Left lobe of liver (tissue), 2 donors: ENCODE measurements at places on chromosomes 1 and 21. TPM values are rescaled to one million over a fixed set of nuclear protein-coding genes. Genes with fewer than 3 reads are reported as not detected.

DNA sequence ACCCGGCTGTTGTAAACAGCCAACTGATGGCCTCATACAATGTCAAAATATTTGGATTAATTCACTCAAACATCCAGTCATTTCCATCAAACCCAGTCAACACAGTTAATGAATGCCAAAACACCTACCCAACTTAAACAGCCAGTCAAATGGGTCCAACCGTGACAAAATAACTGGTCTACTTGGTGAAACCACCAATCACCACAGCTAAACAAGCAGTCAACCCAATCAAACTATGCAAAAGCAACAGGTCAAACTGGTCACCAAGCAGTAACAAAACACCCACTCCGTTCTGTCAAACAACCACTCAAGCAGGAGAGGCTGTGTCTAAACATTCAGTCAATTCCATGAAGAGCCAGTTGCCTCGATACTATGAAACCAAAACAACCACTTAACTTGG is 119.2 kb downstream of the FOXD2 start:
- DNase-seq: no peak

GRCh38 chr1:61388566-61388965 is 306.2 kb downstream of the NFIA start:
- no peak for DNase-seq

GLMP gene
- total RNA-seq: 32.9 TPM

DNA sequence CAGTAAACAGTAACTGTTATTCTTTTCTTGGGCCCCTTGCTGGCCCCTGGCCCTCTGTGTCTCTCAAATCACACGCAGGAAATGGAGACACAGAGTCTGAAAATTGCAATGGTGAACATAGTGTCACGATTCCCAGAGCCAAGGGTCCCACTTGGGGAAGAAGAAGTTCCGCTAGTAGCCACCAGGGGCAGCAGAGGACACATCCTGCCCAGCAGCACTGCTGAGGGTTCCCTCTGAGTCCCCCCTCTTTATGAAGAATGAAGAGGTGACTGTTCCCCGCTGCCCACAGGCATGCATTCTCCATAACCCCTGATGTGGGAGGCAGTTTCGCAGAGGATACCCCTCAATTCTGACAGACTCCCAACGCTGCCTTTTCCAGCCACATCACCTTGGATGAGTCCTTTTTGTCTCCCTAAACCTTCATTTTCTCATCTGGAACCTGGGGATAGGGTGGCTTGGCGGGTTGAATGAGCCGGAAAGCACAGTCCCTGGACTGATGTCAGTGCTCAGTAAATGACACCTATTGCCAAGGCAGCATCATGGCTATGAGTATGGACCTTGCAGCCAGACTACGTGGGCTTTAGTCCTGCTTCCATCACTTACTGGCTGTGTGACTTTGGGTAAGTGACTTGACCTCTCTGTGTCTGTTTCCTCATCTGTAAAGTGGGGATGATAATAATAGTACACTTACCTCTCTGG is 238.0 kb upstream of the TMEM51 start:
- no peak for DNase-seq

DNA sequence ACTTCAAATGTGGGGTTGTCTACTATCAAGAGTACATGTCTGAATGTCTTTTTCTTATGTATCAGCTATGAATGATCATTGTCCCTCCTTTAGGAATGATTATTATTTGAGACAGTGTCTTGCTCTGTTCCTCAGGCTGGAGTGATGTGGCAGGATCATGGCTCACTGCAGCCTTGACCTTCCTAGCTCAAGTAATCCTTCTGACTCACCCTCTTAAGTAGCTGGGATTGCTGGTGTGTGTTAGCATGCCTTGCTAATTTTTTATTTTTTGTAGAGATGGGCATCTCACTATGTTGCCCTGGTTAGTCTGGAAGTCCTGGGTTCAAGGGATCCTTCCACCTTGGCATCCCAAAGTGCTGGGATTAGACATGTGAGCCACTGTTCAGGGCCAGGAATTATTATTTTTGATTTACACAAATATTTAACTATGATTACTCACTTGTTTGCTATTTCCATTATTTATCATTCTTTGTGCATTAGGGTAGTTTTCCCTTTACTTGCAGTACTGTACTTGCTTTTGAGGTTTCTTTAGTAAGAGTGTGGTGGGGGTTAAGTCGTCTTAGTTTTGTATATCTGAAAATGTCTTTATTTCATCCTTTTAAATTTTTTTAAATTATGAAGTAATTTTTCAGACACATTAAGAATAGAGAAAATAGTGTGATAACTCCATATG is 12.8 kb downstream of the S100A7 start:
- DNase-seq: no peak

DNA sequence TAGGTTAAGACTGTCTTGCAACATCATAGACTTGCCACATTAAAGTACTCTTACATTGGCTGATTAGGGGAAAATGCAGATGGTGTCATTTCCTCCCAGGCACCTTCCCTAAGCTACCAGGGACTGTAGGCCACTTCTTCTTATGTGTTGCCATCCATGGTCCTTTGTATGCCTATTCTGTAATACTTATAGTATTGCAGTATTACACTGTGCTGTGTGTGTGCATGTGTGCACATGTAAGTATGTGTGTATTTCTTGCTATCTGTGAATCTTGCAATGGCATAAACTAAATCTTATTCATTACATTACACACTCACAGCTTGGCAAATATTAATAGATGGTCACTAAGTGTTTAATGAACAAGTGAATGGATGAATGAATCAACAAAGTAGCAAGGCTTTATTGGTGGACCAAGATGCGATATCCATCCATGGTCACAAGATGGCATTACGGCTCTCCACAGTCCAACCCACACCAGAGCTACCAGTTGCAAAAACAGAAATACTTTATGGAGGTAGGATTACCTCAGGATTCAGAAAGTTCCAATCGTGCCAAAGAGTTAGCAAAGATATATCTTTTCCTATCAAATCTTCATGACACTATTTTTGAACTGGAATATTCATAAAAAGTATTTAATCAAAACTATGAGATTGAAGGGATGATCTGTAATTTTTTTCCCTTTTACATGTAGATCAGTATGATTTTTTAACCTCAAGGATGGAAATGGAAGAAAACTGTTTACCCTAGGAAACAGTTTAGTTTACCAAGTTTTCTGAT is 160.2 kb downstream of the DENND1B start:
- DNase-seq: no peak

PDXK gene
- total RNA-seq: 61.1 TPM

- no peak for DNase-seq
Observed at GRCh38 chr1:229507502-229507901, 639 bp downstream of the NUP133 start.

SCAF4 gene
- total RNA-seq: 14.2 TPM

FUCA1 gene
- total RNA-seq: 39.0 TPM

GRCh38 chr1:197725044-197725443 is 50.2 kb downstream of the DENND1B start:
- DNase-seq: no peak

DNA sequence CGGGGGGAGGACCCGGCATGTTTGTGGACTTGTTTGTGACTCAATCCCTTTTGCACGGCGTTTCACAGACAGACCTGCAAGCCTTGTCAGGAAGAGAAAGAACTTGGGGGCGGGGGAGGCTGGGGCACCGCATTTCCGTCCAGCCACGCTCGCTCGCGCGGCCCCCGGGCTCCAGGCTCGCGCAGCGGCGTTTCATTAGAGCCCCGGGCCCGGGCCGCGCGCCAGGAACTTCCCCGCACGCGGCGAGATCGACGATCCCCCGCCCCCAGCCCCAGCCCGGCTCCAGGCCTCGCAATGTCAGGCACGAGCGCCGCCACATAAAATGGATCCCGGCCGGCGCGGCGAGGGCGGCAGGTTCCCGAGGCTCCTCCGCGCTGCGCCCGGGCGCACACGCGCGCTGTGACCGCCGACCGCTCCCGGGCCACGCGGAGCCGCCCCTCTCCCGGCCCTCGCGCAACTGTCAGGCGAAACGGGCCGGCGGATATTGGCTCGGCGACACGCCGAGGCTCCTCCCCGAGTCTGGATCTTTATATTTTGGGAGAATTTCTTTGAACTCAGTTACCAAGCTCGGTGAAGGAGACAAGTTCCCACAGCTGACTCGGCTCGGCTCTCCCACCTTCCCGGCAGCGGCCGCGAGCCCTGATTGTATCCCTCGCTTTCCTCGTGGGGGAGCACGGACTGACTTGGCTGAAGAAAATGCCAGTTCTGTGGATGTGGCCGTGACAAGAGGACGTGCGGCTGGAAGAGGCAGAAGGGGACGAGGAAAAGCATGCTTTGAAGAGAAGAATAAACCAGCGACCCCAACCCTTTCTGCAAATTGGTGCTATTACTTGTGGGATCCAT is at the start of gene KIF26B:
Gene KIF26B, plus strand, starts transcription at position 557 of the 843 bp plus-strand sequence. CDS start 440 bp downstream, outside the sequence.
- no peak for DNase-seq

DNA sequence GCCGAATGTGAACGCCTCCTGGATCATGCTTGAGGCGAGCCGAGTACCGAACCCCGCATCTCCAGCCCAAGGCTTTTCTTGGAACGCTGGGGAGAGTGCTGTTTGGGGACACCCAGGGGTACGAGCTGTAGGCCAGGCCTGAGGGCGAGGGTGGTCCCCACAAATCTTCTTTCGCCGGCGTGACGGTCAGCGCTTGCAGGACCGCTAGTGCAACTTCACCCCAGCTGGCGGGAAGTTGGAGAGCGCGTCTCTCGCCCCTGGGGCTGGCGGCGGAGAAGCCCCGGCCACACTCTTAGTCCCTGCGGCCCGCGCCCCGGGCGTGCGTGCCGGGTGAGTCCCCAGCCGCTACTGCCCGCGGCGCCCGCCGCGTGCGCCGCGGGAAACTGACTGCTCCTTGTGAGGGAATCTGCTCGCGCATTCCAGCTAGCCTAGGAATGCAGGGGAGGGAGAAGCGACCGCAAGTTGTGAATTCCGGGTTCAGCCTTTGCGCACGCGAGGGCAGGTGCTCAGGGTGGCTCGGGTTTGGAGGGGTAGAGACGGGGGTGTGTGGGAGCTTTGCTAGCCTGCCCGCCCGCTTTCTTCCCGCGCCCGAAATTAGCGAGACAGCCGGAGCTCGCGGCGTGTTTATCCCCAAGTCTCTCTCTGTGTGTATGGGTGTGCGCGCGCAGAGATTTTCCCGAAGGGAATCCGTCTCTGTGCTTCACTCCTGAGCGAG is 884 bp downstream of the LHX4 start:
- DNase-seq: no peak

KTI12 gene
- 3.2 TPM for total RNA-seq

GRCh38 chr1:12167493-12168429 is 970 bp downstream of the TNFRSF1B start:
- no peak for DNase-seq

- no peak for DNase-seq
Observed at GRCh38 chr1:56148326-56149193, 430.8 kb downstream of the PLPP3 start.

DNA sequence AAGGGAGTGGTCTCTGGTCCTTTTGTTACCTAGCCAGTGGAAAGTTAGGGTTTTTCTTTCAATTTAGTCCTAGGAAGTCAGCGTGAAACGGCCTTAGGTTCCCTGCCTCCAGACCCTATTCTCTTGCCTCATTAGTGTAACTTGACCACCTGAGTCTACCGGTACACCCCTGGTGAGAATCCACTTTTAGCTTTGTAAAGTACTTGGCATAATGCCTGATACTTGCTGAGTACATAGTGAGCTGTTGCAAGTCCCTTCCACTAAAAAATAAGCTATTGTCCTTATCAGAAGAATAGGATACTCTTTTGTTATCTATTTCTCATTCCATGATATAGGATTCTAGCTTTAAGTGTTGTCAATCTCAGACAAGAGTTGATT is 228.8 kb downstream of the ST6GALNAC3 start:
- no peak for DNase-seq
